ENCODE measurements at places on chromosomes 5 and 9.

DNA sequence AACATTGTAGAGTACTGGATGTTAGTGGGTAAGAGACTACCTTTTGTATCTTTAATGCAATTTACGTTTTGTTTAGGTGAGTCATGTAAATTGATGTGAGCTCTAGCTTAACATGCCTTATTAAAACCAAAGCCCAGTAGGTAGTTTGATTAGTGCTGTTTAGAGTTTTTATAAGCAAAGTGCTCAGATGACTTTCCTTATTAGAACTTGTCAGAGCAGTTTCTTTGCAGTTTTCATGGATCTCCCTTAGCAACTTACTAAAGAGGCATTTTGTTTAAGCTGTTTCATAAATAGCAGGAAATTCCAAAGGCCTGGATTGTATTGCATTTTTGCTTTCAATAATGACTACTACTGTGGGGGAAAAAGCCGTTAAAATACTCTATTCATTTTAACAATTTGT, 14.5 kb downstream of the ZSWIM6 start:
- DNase-seq, result no peak

- DNase-seq, result no peak
These were observed 252.5 kb downstream of the SLIT3 start for GRCh38 chr5:169048181-169049125.

DNA sequence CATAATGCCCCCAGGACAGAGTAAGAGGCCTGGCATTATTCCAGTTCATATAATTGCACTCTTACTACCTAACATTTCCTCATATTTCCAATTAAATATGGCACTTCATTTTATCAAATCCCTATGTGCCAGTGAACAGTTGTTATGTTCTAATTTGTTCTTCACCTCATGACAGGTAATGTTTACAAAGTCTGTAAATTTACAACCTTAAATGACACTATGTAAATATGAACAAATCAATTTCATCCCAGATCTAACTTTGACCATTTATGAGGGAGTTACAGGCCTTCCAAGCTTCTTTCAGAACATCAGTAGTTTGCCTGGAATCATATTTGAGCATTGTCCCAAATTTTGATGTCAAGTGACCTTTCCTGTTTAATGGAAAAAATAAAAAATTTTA, 592.6 kb upstream of the CDH6 start:
- DNase-seq, result no peak

GRCh38 chr5:77946381-77947040, 170.4 kb upstream of the TBCA start:
- DNase-seq, result no peak

- no peak for DNase-seq
These were observed 2039.9 kb downstream of the EFNA5 start for GRCh38 chr5:105630803-105631202.

- no peak for DNase-seq
These were observed 57.8 kb downstream of the PRLR start for GRCh38 chr5:35172533-35172932.

- DNase-seq, result peak; percentile 47
These were observed 269.8 kb downstream of the SYK start for GRCh38 chr9:91071184-91071990.

DNA sequence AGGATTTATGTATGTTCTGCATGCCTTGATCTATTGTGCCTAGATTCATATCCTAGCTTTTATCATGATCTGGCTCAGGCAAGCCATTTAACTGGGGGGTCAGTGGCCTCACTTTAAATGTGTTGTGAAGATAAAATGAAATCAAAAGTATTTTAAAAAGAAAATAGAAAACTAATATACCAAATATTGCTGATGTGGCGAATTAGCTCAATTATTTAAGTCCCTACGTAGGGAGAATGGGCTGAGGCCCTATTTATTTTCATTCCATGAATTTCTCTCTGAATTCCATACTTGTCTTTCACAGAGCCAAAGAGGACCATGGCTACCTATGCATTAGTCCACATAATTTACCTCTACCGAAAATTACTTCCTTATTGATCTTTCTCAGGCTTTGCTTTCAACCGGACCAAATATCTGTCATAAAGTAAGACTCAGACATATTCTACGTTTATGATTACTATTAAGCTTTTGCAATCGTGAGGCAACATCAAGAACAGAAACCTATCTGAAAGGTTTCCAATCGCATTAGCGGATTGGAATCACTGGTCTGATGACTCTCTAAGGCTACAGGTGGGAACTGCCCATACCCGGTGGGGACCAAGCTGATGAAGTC, 1.7 kb downstream of the MBLAC2 start:
- DNase-seq, result no peak

- DNase-seq, result no peak
These were observed 26.1 kb upstream of the IL7R start for GRCh38 chr5:35830587-35830986.

- no peak for DNase-seq
These were observed 76.4 kb upstream of the DPYSL3 start for GRCh38 chr5:147586221-147586620.

GRCh38 chr5:149485655-149486615, 65.3 kb downstream of the CSNK1A1 start:
- no peak for DNase-seq

DNA sequence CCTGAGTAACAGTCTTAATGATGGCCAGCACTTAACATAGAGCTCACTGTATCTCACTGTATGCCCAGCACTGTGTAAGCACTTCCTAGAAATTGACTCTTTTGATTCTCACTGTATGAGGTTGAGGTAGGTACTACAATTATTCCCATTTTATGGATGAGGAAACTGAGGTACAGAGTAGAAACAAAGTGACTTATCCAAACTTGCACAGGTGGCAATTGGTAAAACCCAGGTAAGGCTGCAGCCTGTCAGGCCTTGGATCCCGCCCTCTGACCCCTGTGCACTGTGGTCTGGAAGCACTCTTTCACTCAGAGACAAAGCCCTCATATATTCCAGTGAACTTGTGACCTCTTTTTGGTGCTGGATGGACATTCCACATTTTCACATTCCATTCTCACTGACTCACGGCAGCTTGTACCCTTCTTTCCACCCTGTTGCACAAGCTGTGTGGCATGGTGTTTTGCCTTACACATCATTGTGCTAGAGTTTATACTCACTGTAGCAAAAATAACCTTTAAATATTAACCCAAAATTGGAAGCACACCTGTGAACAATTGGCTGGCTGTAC, 21.7 kb downstream of the ANKRD55 start:
- DNase-seq, result peak; percentile 21

DNA sequence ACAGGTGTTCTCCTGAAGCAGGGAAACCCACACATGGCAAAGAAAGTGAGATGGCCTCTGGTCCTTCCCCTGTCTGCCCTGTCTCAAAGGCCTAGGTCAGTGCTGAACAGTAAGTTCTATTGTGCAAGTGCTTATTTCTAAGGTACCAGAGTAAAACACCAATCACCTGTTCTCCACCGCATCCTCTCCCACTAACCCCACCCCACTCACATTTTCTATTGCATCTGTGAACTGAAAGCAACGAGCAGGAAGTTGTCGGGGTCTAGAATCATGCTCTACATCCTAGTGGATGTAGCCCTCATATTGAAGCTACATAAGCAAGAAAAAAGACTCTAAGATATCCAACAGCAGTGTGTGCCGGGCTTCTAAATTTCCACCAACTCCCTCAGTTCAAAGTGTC, 265.9 kb downstream of the ENC1 start:
- DNase-seq, result no peak

DNA sequence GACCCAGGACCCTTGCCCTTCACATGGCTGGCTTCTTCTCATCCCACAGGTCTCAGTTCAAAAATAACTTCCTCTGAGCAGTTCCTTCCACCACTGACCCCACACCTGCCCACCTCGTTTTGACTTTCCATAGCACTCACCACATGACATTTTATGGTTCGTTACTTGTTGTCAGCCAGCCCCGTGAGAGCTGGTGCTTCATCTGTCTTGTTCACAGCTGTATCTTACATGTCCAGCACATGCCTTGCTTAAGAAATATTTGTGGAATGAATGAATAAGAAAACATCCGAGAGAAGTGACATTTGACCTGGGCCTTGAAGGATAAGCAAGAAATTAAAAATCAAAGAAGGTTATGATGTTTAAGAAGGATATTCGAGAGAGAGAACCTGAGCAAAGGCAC, 193.9 kb downstream of the RFK start:
- DNase-seq, result no peak

GRCh38 chr9:112757282-112757883, 6.8 kb downstream of the SNX30 start:
- DNase-seq, result no peak

GRCh38 chr5:101605700-101606099, 690.4 kb downstream of the SLCO4C1 start:
- no peak for DNase-seq

DNA sequence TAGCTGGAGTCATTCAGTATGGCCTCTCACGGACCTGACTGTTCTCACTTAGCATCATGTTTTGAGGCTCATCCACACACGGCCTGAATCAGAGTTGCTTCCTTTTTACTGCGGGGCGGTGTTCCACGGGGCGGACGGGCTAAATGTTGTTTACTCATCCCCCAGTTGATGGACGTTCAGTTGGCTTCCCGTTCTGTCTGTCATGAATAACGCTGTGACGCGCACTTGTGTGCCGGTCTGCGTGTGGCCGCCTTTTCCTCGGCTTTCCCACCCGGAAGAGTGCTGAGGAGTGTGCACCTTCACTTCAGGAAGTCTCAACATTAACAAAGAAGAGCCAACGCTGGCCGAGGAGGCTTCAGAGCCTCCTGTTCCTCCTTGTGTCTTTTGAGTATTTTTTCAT, 39.0 kb upstream of the IRX4 start:
- no peak for DNase-seq

DNA sequence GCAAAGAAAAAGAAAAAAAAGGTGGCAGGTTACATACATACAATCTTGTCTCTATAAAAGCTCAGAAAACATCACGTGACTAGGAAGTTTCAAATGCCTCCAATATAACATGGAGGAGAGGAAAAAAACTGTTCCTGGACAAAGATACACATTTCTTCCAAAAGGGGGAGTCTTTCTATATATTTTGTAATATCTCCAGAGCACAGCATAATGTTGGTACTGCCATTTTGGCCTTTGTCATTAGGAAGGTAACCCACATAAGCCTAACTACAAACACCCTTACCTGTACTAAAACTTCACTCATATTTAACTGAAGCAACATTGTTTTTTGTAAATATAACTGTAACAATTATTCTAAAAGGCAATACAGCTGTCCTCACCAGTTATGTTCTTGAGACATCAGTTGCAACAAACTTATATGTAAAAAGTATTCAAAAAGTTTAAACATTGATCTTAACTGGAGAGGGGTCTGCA, 1.2 kb upstream of the BTF3 start:
- peak; percentile 17 for DNase-seq

DNA sequence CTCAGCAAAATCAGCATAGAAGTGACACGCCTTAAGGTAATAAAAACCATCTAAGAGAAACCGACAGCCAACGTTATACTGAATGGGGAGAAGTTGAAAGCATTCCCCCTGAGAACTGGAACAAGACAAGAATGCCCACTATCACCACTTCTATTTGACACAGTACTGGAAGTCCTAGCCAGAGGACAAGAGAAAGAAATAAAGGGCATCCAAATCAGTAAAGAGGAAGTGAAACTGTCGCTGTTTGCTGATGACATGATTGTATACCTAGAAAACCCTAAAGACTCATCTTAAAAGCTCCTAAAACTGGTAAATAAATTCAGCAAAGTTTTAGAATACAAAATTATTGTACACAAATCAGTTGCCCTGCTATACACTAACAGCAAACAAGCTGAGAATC, 393.3 kb downstream of the KIF4B start:
- DNase-seq, result no peak

DNA sequence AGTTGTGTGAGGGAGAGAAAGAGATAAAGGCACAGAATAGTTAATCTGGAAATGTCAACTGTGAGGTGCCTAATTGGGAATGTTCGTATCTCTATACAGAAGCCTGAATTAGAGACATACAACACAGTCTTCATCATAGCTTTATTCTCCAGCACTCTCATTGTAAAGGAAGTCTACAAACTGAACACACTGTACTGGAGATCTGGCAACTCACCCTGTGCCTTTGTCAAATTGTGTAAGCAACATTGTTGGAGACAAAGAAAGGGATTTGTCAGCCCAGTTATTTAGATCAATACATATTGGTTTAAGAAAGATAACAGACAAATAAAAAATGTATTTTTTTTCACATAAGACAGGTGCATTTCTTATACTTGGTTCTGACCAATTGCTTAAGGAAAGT, 832.9 kb upstream of the DMAC1 start:
- DNase-seq, result no peak

- DNase-seq, result no peak
These were observed 11.2 kb upstream of the ZCCHC9 start for GRCh38 chr5:81290146-81290545.

GRCh38 chr5:59209758-59210359, 627.0 kb downstream of the RAB3C start:
- DNase-seq, result no peak

- peak; percentile 97 for DNase-seq
These were observed 9.5 kb downstream of the TOR4A start for GRCh38 chr9:137286975-137287383.

GRCh38 chr5:2371419-2371710, 380.1 kb downstream of the IRX2 start:
- DNase-seq, result no peak

DNA sequence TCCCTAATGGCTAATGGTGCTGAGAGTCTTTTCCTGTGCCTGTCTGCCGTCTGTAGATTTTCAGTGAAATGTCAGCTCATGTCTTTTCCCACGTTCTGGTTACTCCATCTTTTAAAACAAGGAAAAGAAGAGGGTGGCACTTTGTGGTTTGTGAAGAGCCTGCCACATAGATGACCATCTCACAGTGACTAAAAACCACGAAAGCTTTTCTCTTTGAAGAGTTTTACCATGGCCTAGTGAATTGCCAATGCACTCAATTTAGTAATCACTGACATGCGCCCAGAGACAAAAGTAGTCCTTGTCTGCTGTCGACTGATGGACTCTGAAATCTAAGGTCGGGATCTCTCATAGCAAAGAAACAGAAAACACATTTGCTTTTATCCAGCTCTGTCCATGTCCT, 50.4 kb downstream of the SPATA31C2 start:
- DNase-seq, result no peak

- no peak for DNase-seq
These were observed 24.7 kb upstream of the TMEM250 start for GRCh38 chr9:136143215-136144001.

GRCh38 chr5:154316223-154316935, 125.8 kb downstream of the GALNT10 start:
- no peak for DNase-seq

DNA sequence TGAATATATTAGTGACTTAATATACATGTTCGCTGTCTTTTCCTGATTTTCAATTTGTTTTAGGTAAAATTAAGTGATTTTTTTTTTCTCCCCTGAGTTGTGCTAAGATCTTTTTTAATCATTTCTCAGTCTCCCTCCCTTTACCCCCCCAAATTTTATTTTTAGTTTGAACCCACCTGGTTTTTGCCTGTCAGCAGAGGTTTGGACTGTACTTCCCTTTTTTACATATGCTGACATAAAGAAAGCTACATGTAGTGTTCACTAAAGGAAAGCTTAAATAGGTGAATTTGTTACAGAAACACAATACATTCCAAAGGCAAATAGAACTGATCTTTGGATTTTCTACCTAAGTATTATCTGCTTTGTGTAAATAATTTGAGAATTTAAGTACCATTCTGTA, 82.2 kb downstream of the IPO11 start:
- no peak for DNase-seq

- DNase-seq, result no peak
These were observed 11.0 kb upstream of the AHRR start for GRCh38 chr5:310516-310915.

GRCh38 chr5:37553720-37554404, 174.7 kb downstream of the WDR70 start:
- DNase-seq, result no peak

- no peak for DNase-seq
These were observed 103.5 kb downstream of the ANGPTL2 start for GRCh38 chr9:127018935-127019334.

Data from 8988T (cell line).